ENCODE measurements at places on chromosomes 12 and 14.

DNA sequence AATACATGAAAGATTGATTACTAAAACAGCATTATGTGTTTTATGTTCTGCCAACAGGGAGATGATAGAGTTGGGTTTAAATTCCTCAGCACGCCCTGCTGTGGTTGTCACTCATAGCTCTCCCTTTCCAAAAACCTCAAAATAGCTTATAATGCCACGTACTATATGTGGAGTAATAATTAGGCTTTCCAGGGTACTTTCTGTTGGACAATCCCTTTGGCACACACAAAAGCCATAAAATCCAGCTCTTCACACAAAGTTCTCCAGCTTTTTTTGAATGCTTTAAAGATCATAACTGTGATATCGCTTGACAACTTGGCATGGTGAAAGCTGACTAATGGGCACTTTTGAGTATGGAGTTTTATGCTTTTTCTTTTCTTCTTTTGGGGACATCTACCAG is 145.3 kb upstream of the DCN start:
- no peak for DNase-seq

- peak; percentile 23 for DNase-seq
Measured at GRCh38 chr14:36580856-36581831, 1.3 kb downstream of the NKX2-8 start.

DNA sequence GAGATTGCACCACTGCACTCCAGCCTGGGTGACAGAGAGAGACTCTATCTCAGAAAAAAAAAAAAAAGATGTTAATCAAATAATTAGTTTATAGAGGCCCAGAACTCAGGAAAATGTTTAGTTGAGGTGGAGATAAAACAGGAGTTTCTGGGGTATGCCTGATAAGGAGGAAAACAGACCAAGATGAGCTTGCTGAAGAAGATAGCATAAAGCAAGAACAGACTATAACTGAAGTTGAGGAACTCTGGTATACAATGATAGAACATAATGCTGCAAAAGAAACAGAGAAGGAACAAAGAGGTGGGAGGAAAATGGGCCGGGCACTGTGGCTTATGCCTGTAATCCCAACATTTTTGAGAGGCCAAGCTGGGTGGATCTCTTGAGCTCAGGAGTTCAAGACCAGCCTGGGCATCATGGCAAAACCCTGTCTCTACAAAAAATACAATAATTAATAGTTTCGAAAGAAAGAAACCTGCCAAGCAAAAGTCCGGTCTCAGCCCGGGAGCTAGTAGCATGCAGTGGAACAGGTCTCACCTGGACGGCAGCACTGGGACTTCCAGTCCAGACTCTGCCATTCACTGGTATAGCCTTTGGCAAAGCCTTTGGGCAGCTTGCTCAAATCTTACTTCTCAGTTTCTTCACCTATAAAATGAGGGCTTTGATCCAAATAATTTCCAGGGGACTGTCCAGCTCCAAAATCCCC is 25.4 kb downstream of the SLC35E3 start:
- no peak for DNase-seq

DNA sequence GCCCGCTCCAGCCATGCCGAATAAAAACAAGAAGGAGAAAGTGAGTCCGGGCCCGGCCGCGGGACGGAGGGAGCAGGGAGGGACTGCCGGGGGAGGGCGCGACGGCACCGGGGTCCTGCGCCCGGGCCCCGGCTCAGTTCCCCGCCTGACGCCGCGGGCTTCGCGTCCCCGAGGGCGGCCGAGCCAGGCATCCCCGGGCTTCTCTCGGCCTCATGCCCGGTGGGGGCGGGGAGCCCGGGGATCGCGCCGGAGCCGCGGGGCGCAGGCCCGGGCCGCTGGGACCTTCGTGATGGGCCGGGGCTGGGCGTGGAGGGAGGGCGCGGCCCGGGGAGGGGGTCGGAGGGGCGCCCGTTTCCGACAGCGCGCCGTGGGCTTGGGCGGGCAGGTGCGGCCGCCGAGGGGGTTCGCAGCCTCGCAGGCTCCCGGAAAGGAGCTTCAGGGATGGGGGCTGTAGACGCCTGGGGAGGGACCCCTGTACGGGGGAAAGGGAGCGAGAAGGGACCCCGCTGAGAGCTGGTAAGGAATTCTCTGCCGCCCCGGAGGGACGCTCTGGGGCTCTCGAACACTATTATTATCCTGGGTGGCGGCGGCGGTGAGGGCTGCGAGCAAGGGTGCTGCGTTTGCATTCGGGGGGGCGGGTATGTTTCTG is 496 bp downstream of the PPP2R5C start:
- DNase-seq: no peak

- DNase-seq: no peak
Measured at GRCh38 chr14:60722107-60722356, 2.1 kb downstream of the SIX4 start.

GRCh38 chr12:125794401-125794800 is 729.2 kb downstream of the AACS start:
- DNase-seq: no peak

DNA sequence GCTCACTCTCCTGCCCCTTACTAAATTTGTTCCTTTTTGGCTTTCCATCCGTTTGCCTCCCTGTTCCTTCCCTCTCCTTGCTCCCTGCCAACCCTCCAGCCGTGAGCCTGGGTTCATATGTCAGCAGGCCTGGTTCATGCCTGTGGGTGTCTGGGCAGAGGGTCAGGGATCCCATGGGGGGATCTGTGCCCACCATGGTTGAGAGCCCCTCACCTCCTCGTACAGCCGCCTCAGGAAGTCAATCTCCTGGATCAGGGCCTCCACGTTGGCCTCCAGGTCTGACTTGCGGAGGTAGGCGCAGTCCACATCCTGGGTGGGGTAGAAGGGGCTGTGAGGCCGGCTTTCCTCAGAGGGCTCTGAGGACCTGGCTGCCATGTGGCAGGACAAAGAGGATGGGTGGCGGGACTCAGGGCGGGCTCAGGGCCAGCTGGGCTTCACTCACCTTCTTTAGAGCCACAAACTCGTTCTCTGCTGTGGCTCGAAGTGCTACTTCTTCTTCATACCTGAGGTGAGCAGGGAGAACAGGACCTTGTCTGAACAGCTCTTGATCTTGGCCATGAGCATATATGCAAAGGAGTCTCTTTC is 3.6 kb downstream of the KRT83 start:
- DNase-seq: no peak

DNA sequence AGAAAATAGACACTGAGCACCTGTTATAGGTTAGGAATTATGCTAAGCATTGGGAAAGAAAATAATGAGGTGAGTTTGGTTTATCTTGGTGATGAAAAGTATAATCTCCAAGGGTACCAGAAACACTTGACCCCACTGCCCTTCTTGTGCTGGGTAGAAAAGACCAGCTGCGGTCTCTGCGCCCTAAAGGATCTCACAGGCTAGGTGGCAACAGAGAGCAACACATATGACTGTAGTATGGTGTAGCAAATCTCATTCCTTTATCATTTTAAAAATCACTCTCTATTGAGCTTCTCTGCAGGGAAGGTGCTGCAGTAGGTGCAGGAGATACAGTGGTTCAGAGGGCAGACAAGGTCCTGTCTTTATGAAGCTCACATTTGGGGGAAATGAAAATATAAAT is 26.1 kb downstream of the NRXN3 start:
- DNase-seq: no peak

GRCh38 chr12:55957106-55957859 is 8.6 kb downstream of the PMEL start:
- no peak for DNase-seq

DNA sequence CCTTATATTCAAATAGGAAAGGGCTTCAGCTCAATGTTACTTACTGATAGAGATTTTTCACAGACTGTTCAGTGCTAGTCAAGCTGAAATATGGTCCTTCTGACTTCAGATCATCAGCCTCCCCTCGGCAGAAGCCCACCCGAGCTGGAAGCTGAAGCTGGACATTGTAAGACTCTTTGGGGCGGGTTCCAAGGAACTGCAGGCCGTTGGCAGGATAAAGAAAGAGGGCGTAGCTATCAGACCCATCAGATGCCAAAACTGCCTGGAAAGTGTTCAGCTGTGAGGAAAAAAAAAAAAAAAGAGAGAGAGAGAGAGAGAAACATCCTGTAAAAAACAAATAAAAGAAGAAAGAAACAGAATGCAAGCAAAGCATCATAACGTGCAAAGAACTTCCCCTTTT is 8.8 kb downstream of the NID2 start:
- no peak for DNase-seq

GRCh38 chr14:60184905-60185555 is 19.8 kb upstream of the DHRS7 start:
- no peak for DNase-seq

DNA sequence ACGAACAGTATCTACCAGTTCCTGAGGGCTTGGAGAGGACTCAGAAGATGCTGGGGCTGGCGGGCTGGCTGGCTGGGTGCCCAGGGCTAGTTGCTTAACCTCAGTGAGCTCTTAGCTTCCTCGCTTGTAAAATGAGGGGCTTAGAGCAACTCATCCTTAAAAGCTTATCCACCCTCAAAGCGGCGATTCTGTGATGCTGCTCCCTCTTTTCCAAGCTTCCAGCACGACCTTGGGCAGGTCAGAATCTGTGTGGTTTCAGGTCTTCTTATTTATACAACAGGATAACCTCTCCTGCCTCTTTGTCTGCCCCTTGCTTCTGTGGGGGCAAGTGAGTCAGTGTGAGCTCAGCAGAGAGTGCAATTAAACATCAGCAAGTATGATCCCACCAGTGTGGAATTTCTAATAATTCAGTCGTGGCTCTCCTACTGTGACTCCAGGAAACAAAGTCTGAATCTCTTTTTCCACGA is 281.8 kb downstream of the KSR2 start:
- DNase-seq: no peak

Data from NCI-H460 (cell line).